ENCODE measurements at places on chromosomes 13 and 19.

GRCh38 chr13:41533266-41534052 lies 76.1 kb downstream of the RGCC start:
- no peak for DNase-seq

DNA sequence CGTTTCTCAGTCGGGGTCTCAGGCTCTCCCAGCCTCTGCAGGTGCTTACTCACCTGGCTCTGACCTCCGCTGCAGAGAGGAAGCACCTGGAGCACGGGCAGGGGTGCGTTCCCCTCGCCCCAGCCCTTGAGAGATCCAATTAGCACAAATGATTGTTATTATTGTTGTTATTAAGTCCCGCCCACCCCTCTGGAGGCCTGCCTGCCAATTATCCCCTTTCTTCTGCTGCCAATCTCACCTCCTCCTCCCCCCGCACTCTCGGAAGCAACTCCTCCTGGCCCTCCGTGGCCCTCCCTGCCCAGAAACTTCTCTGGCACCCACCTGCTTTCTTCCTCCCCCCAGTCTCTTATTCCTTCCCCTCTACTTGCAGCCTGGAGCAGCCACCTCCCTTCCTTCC lies 8.8 kb downstream of the ZNF787 start:
- no peak for DNase-seq

DNA sequence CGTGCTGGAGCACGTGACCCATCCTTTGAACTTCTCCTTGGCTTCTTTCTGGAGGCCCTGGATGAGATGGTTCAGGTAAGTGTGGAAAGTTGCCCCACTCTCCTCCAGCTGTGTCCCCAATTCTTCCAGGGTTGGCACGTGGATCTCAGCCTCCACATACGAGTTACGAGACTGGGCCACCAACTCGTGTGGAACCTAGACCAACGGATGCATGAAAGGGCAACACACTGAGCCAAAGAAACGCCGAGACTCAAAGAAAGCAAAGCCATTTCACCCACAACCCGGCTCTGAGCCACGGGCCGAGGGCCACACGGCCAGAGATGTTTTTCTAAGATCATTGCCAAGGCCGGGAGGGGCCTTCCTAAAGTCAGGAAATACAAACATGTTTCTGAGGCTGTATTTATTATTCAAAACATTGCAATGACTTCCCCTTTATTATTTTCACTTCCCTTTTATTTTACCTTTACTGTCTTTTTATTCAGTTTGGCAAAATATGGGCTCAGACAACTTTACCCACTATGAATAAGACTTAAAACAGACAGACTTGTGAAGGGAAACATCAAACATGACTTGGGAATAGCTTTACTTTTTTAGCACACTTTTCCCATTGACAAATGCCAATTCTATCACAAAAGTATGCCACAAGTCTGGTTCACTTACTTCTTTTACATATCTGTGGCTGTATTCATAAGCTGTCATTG lies 94.6 kb downstream of the KL start:
- DNase-seq, result no peak

GRCh38 chr19:49217382-49217781 lies 59.8 kb downstream of the TRPM4 start:
- DNase-seq, result no peak

DNA sequence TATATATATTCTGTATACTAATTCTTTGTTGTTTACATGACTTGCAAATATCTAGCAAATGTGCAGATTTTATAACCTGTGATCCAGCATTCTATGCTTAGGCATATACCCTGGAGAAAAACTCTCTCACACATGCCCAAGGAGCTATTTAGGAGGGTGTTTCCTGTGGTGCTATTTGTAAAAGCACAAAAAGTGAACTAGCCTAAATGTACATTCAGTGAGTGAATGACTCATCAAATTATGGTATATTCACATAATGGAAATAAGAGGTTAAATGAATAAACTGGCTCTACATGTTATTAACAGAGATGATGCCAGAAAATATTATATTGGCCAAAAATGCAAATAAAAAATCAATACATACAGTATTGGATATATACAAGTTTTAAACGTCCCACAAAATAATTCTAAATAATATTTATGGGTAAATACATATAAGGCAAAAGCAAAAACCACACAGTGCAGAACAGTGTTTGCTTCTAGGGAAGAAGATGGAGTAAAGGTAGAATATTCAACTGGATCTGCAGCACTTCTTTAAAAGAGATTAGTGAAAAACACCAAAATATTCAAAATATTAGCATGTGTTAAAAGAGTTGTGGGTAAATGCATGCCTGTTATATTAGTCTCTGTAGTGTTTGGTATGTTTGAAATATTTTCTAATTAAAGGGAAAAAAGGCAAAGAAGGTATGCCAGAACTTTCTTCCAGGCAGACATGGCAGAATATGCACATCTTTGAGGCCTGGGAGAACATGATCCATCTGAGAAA lies 344.7 kb downstream of the KLF5 start:
- DNase-seq, result no peak

- no peak for DNase-seq
Measured at GRCh38 chr13:33080972-33081590, 64.9 kb downstream of the KL start.

DNA sequence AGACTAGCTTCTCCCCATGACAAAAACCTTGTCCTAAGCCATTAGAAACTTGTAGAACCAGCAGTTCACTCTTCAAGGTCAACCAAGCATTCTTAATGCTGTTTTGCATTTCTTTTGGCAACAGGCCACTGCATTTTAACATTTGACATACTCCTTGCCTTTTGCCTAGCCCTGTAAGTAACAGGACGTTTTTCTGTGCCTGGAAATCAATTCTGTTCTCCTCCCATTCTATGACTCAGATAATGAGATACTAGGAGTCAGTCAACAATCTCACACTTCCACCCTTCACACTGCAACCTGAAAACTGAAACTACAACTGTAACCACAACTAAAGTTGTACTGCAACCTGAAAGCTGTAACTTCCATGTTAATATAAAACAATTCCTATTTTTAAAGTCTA lies 268.7 kb downstream of the MZT1 start:
- no peak for DNase-seq

GRCh38 chr13:77874406-77874805 lies 44.2 kb downstream of the EDNRB start:
- no peak for DNase-seq

GRCh38 chr13:49580980-49581680 lies 4.2 kb downstream of the RCBTB1 start:
- DNase-seq, result no peak

Measured in activated CD8-positive, alpha-beta memory T cell treated with anti-CD3 and anti-CD28 coated beads, Interleukin-2, amount 50 U/mL, for 48 hours (primary cell).